ENCODE measurements at places on chromosomes 12 and 14.

DNA sequence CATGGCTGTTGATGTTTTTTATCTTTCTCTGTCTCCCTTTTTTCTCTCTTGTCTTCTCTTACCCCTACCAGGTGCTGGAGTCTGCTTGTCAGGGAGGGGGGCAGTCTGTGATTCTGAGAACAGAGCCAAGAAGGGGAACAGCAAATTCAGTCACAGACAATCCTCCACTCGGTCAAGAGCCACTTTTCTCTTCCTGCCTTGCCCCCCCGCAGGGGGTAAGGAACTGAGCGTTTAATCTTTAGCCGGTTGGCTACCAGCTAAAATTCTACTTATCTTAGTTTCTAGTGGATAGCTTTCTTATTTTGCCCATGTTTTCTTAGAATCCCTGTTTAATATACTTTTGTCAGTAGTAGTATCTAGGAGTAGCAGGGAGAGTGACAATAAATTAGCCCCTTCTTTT lies 1.9 kb downstream of the RIMKLB start:
- DNase-seq = no peak

- DNase-seq = no peak
These were observed 9.3 kb upstream of the GYS2 start for GRCh38 chr12:21613931-21614330.

DNA sequence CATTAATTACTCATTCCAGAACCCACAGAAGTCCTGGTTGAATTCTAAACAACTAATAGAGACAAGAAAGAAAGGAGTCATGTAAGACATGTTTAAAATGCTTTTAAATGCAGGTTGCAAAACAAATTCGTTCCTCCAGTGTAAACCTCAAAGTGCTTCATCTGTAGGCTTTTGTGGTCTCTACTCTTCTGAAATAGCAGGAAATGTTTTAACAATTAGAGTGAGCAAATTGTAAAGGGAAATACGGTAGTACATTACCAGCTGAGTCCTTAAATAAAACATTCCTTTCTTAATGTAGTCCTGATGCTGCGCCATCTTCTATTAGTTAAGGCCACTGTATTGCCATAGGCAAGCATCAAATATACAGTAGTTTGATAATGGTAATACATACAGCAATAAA lies 1934.2 kb upstream of the SEL1L start:
- peak; percentile 42 for DNase-seq

DNA sequence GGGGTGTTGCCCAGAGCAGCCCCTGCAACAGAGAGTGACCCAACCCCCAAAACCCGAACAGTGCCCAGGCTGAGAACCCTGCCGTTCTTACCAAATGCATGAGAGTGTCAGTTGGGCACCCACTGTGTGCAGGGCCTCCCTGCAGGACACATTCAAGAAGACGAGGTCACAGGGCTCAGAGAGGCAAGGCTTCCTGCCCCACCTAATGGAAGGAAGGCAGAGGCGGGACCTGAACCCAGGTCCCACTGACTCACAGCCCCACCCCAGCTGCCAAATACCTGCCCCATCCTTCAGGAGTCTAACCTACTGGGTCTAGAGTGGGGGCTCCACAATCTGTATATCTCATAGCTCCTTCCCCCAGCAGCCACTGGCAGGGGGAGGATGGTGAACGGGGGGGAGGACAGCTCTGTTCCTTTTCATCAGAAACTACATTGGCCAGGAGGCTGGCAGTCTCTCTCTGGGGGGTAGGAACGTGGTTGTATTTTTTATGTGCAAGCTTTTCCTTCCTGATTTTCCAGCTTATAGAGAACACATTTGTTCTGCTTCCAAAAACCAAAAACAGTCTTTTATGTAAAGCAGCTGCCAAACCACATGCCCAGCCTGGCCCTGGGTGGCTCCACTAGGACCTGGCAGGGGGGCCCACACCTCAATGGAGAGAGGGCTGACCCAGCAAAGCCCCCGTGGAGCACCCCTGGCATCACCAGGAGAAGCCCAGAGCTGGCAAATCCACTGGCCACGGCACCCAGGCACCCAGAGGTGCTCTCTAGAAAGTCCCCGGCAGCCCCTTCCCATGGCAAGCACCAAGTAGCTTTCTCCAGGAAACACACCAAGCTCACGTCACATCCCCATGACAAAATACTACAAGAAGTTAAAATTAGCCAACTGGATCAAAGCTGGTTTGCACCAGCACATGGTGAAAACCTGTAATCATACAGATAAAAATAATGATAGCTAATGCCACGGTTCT lies 17.0 kb downstream of the NCOR2 start:
- no peak for DNase-seq

- DNase-seq = peak; percentile 44
These were observed 89.0 kb downstream of the AKAP6 start for GRCh38 chr14:32417956-32418552.

GRCh38 chr12:84996759-84997158 lies 39.3 kb downstream of the TSPAN19 start:
- no peak for DNase-seq

DNA sequence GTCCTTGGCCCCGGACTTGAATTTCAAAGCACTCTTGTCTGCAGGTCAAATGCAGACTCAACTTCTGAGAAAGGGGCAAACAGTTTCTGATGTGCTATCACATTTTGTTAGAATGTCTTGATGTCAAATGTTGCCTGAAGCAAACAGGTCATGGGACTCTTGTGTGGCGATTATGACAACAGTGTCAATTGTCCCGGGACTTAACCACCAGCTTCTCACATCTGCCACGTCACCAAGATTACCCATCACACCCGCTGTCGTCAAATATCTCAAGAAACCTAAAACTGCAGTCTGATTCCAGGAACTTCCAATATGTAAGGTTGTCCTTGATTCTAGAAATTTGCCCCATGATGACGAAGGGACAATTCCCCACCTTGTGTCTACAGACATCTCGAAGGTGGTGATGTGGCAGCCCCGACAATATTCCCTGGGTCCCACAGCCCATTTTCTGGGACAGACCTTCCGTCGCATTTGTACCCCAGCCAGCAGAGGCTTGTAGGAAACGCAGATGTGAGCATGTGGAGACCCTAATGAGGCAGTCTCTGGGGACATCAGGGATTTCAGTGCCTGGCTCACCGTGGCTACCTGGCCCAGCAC lies 21.3 kb downstream of the LRTM2 start:
- DNase-seq = no peak

DNA sequence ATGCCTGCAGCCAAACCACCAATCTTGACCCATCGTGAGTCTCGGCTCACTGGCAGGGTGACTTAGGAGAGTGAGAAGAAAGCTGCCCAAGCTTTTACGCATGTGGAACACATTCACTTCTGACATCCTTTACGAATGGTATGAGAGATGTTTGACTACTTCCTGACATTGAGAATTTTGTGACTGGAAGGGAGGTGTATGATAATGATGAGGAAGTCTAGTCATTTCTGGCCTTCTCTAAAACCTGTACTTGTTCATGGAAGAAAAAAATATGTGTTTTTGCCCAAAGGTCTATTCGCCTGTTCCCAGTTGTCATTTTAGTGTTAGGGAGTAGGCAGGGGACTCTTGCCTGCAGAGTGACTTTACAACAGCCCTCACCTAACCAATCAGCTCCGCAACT lies 227.2 kb upstream of the ATP2B1 start:
- DNase-seq = no peak

- DNase-seq = no peak
These were observed 10.9 kb downstream of the ZNF664 start for GRCh38 chr12:123983822-123984485.
